ENCODE measurements at places on chromosomes 3 and 15. TPM values are rescaled to one million over a fixed set of nuclear protein-coding genes. Genes with fewer than 3 reads are reported as not detected.

A4GNT gene
- not detected for total RNA-seq

ROBO2 gene
- total RNA-seq, result 1.9 TPM

SKOR1 gene
- 0.17 TPM for total RNA-seq

NOX5 gene
- total RNA-seq, result 0.33 TPM

PSMD6 gene
- 84.0 TPM for total RNA-seq

ASB14 gene
- not detected for total RNA-seq

RPP14 gene
- 6.4 TPM for total RNA-seq

LZTFL1 gene
- total RNA-seq, result 8.3 TPM

FETUB gene
- total RNA-seq, result not detected

HYKK gene
- total RNA-seq, result 7.0 TPM

HTR3E gene
- total RNA-seq, result not detected

SPTBN5 gene
- 0.22 TPM for total RNA-seq

SPRED1 gene
- 23.4 TPM for total RNA-seq

TRIM71 gene
- not detected for total RNA-seq

ECE2 gene
- not detected for total RNA-seq

MAPKBP1 gene
- total RNA-seq, result 17.3 TPM

ZNF148 gene
- total RNA-seq, result 30.6 TPM

TGM5 gene
- 0.22 TPM for total RNA-seq

SLC30A4 gene
- total RNA-seq, result 8.1 TPM

SOX2 gene
- not detected for total RNA-seq

MYRIP gene
- 2.4 TPM for total RNA-seq

TP63 gene
- total RNA-seq, result not detected

All from subcutaneous adipose tissue (tissue), 4 donors.